Endothelial cell of umbilical vein (primary cell): ENCODE measurements at places on chromosomes 4 and X. TPM values are rescaled to one million over a fixed set of nuclear protein-coding genes. Genes with fewer than 3 reads are reported as not detected.

The SLC10A4 gene
- 0.06 and 0.13 TPM in 2 replicates for polyA plus RNA-seq

The SH3BP2 gene
- 62.9 and 73.9 TPM in 2 replicates for polyA plus RNA-seq

The RRH gene
- polyA plus RNA-seq: 0.11 TPM in 2 replicates

The GPC3 gene
- polyA plus RNA-seq: not detected in 2 replicates

The GATA1 gene
- polyA plus RNA-seq: not detected in 2 replicates

DNA sequence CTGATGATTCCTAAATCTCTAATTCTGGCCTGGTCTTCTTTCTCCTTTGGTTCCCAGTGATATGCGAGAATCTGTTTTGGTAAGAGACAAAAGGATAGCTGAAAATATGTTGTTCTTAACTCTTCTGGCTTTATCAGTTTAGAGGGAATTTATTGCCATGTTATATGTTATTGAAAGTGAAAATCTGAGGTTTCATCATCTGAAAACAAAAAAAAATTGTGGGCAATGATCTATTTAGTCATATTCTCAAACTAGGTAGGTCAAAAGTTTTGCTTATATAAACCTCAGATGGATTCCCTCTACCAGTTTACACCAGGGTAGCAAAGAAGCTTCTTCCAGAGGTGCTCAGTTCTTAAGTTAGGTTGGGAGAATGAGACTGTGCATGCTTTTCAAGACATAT is 103.6 kb downstream of the ITM2A start:
- no peak overlapping the region for H3K27ac ChIP-seq
- DNase-seq: no peak
- no peaks in the 10 kb centered on the region for H3K27me3 ChIP-seq
- no peaks in the 10 kb centered on the region for H3K36me3 ChIP-seq

DNA sequence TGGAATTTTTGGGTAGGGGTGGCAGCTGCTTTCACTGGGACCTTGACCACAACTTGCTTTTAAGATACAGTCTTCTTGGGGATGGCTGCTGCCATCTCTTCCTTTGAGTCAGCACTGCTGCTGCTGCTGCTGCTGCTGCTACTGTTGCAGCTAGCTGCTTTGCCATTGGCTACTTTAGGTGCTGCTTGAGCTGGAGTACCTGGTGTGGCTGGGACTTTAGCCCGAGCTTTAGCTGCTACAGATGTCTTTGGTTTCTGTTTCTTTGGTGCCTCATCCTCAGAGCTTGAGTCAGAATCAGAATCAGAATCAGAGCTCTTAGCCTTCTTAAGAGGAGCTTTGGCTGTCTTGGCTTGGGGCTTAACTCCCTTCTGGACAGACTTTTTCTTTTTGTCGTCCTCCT is 52.2 kb downstream of the FAM9B start:
- H3K4me3 ChIP-seq: no peak overlapping the region
- no peaks in the 10 kb centered on the region for H3K27me3 ChIP-seq
- H3K27ac ChIP-seq: no peak overlapping the region
- H3K36me3 ChIP-seq: no peaks in the 10 kb centered on the region
- H3K4me1 ChIP-seq: no peaks in the 10 kb centered on the region

DNA sequence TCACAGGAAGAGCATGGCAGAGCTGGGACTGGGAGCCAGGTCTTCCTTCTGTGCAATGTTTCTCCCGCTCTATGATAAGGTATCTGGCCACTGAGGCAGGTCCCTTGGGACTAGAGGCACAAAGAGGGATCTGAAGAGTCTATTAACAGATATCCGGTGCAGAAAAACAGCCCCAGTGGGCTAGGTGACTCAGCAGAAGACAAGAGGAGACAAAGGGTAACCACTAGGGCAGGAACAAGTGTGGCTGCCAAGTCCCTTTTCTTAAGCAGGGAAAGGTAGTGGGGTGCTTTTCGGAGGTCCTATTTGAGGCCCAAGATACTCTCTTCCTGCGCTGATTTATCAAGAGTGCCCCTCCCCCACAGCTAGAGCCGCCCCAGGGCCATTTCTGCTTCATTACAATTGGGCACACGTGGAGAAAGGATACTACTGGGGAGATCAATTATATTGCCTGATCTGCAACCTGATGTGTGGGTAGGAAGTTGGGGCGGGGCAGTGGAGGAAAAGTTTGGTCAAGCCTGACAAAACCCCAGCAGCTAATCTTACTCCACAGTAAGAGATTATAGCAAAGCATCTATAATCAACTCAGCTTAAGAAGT is at the start of gene DGAT2L6:
TSS of gene DGAT2L6 (plus strand) at position 546 of the 596 bp plus-strand sequence. CDS start 100 bp downstream, outside the sequence.
- H3K27ac ChIP-seq: no peak within 1 kb of the TSS
- no peaks in the 10 kb centered on the region for H3K27me3 ChIP-seq
- no peak for DNase-seq
- no peak within 1 kb of the TSS for H3K4me3 ChIP-seq

GRCh38 chrX:153688911-153689590 is 1.3 kb downstream of the SLC6A8 start:
- DNase-seq: peak; percentile 6
- no peak overlapping the region for H3K27ac ChIP-seq
- peak overlapping the region; percentile 40 for H3K4me3 ChIP-seq
- peaks cover 4% of the 10 kb centered on the region for H3K4me1 ChIP-seq
- H3K27me3 ChIP-seq: no peaks in the 10 kb centered on the region

DNA sequence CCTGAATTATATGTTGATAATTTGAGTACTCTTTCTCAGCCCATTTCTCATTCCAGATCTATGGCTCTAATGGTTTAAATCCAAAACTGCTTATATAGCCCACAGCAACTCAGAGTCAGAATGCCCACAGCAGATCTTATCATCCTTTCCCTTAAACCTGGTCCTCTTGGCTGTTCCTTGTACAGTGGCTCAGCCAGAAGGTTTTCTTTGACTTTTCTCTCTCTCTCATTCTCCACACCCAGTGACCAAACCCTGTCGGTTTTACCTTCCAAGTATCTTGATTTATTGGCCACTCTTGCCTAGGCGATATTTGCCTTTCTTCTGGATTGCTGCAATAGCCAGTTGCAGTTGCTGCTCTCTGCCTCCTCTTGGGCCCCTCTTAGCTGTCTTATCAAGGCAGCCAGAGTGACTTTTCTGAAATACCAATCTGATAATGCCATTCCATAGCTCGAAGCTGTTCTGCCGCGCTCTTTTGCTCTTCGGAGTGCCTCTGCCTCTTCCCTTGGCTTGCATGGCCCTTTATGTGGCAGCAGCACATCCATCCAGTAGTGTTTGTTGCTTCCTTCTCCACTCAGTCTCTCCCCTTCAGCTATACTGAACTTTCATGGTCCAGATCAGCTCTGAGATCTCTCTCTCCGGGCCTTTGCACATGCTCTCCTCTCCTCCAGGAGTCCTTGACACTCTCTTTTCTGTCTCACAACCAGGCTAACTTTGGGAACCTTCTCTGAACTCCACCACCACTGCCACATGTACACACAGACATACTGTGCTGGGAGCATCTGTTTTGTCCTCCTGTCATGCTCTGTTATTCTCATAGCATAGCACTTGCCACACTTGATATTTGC is 11.8 kb downstream of the GAB1 start:
- peaks cover 17% of the 10 kb centered on the region for H3K4me1 ChIP-seq
- no peaks in the 10 kb centered on the region for H3K36me3 ChIP-seq
- no peak overlapping the region for H3K27ac ChIP-seq
- DNase-seq: no peak

DNA sequence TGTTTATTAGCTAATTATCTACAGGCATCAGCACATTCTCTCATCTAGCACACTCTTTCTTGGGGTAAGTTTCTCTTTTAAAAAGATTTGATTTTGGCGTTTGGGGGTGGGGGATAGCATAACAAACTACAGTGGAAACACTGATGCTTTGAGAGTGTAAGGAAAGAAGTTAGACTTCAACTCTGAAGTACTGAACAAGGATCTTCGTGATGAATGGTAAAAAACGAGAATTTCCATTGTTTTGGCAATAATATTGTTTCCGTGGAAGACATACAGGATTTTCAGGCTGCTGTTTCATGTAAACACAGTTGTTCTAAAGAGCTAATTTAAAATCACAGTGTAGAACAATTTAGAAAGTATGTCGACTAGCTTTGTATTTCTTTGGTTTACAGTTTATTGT is 451 bp downstream of the LPAR4 start:
- no peak overlapping the region for H3K4me3 ChIP-seq
- no peaks in the 10 kb centered on the region for H3K36me3 ChIP-seq
- H3K4me1 ChIP-seq: no peaks in the 10 kb centered on the region
- no peak overlapping the region for H3K27ac ChIP-seq
- H3K27me3 ChIP-seq: no peaks in the 10 kb centered on the region

DNA sequence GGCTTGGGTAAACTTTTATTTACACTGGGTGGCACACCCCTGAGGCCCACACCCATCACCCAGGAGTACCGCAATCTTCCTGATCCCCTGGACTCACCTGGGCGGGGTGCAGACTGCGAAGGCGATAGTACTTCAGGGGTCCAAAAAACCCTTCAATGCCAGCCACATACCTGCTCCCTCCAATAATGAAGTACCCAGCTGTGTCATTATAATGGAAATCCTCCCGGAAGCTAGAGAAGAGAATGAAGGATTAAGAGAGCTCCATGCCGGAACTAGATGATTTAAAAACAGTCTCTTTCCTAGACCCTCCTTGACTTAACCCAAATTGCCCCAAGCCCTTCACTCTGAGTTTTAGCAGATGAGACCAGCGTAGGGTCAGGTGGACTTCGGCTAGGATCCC is 40.9 kb downstream of the SEL1L3 start:
- no peak overlapping the region for H3K27ac ChIP-seq
- peaks cover 18% of the 10 kb centered on the region for H3K36me3 ChIP-seq
- no peaks in the 10 kb centered on the region for H3K27me3 ChIP-seq
- DNase-seq: no peak

GRCh38 chrX:21959362-21960051 is 19.0 kb downstream of the SMS start:
- no peaks in the 10 kb centered on the region for H3K36me3 ChIP-seq
- no peaks in the 10 kb centered on the region for H3K4me1 ChIP-seq
- H3K27ac ChIP-seq: no peak overlapping the region

DNA sequence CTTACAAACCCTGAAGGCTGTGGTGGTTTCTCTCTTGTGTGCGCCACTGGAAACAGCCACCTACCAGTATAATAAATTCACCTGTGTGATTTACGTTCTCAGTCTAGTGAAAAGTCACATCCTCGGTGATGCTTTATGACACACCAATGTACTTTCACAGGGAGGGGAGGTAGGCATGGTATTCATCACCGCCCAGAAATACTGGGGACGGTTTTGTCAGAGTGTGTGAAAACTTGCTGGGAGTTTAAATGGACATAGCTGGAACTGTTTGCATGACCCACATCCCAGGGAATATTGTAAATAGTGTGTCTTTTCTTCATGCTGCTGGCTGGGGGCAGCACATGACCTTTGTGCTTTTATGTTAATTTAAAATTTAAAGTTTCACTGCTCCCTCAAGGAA is 421.8 kb downstream of the MAPK10 start:
- H3K4me3 ChIP-seq: no peak overlapping the region
- no peaks in the 10 kb centered on the region for H3K4me1 ChIP-seq
- no peak overlapping the region for H3K27ac ChIP-seq
- no peak for DNase-seq
- H3K36me3 ChIP-seq: peaks cover 5% of the 10 kb centered on the region
- no peaks in the 10 kb centered on the region for H3K27me3 ChIP-seq

GRCh38 chr4:4438891-4439290 is 52.0 kb downstream of the NSG1 start:
- peaks cover 9% of the 10 kb centered on the region for H3K36me3 ChIP-seq
- H3K4me3 ChIP-seq: no peak overlapping the region
- H3K4me1 ChIP-seq: peaks cover 2% of the 10 kb centered on the region
- no peak overlapping the region for H3K27ac ChIP-seq
- no peak for DNase-seq

- DNase-seq: peak; percentile 76
- peak overlapping the region; percentile 95 for H3K4me3 ChIP-seq
- H3K4me1 ChIP-seq: peaks cover 24% of the 10 kb centered on the region
Observed at GRCh38 chr4:118836301-118837120, 585 bp upstream of the SEC24D start.

DNA sequence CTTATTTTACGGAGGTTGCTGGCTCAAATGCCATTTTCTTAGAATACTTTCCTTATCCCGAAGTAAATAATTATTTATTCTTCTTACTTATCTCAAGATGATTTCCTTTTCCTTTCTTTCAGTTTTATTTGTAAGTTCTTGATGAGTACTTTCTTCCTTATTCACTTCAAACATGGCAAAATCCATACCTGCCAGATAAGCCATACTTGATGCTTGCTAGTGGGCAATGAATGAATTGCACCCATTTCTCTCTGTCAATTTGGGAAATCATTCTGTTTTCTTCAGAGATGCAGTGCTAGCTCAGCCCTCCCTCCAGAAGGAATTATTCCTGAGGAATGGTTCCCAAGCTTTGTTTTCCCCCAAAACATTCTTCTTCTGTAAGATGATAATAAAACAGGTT is 598.3 kb downstream of the SPRY1 start:
- H3K36me3 ChIP-seq: no peaks in the 10 kb centered on the region
- H3K27ac ChIP-seq: no peak overlapping the region
- H3K27me3 ChIP-seq: no peaks in the 10 kb centered on the region

DNA sequence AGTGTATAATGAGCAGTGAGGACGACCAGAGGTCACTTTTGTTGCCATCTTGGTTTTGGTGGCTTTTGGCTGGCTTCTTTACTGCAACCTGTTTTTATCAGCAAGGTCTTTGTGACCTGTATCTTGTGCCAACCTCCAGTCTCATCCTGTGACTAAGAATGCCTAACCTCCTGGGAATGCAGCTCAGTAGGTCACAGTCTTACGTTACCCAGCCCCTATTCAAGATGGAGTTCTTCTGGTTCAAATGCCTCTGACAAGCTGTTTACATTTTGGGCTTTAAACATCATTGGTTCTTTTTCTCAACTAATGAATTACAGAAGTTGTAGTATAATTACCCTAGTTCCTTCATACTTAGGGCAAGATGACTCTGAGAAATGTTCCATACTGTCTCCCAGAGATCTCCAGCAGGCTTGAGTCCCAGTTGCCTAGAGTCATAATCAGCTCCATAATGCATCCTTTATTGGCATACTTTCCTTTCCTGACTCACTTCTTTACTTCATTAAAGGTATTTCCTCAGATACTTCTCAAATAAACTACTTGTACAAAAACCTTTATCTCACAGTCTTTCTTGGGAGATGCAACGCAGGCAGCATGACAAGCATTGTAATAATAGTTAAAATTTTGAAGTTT is 136.5 kb downstream of the KDM6A start:
- H3K36me3 ChIP-seq: no peaks in the 10 kb centered on the region
- no peak overlapping the region for H3K4me3 ChIP-seq
- no peaks in the 10 kb centered on the region for H3K27me3 ChIP-seq
- no peaks in the 10 kb centered on the region for H3K4me1 ChIP-seq

GRCh38 chrX:140057001-140057411 is 91.7 kb upstream of the CXorf66 start:
- no peak overlapping the region for H3K4me3 ChIP-seq
- no peaks in the 10 kb centered on the region for H3K36me3 ChIP-seq
- DNase-seq: peak; percentile 28
- H3K27me3 ChIP-seq: no peaks in the 10 kb centered on the region
- H3K27ac ChIP-seq: no peak overlapping the region

DNA sequence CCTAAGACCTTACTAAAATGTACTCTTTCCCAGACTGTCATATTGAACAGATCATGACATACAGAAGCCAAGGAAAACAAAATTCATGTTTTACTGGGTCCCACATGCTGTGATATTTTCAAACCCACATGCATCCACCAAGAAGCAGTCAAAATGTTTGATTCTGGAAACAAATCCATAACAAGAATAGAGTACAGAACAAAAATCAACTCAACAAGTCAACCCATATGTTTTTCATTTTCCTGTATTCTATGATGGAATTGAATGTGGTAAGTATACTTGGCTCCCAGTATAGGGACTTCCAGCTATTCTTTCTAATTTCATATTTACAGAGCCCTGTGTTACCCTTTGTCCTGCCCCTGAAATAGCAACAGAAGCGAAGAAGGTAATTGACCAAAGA is 106.8 kb downstream of the COL25A1 start:
- no peaks in the 10 kb centered on the region for H3K36me3 ChIP-seq
- no peak for DNase-seq
- H3K27ac ChIP-seq: no peak overlapping the region
